ENCODE measurements at places on chromosomes 4 and X.

DNA sequence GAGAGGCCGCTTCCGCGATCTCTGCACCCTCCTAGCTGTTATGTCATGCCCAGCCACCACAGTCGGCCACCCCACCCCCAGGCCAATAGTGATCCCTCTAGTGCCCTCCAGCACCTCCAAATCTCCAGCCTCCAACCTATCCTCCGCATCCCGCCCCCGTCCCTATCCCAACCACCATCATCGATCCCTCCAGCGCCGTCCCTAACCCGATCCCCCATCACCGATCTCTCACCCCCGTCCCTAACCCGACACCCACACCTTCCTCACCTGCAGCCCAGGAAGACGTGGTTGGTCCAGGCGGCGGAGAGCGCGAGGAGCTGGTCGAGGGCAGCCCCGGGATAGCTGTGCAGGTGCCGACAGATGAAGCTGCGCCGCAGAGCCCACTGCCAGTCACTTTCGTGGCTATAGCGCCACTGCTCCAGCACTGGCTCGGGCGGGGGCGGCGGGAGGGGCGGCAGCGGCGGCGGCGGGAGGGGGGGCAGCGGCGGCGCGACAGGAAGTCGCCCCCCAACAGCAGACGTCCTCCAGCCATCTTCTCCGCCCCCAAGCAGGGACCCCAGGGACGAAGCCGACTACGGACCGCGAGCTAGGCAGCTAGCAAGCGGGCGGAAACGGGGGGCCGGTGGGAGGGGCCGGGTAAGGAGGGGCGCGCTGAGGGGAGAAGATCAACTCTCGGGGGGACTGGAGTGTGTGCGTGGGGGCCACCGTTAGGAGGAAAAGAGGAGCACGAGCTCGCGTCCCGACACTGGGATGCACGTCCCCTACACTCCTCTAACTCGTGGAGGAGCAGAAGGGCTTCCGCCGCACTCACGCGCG is 552 bp downstream of the NKRF start:
- no peak for DNase-seq

DNA sequence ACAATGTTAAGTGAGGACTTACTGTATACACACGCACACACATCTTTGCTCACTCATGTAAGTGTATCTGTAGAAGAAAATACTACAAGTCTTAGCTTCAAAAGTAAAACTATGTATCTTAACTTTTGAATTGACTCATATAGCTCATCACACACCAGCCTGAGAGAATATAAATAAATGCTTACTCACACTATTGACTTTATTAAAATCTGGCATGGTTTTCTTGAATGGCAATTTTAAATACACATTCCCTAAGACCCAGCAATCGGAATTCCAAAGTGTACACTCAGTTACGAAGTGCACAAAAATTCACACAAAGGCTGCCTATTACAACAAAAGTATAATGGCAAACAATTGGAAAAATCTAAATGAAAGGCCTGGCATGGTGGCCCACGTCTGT is 2.0 kb downstream of the ERCC6L start:
- no peak for DNase-seq

- DNase-seq, result no peak
Measured at GRCh38 chrX:6803607-6804006, 268.7 kb upstream of the VCX3A start.

DNA sequence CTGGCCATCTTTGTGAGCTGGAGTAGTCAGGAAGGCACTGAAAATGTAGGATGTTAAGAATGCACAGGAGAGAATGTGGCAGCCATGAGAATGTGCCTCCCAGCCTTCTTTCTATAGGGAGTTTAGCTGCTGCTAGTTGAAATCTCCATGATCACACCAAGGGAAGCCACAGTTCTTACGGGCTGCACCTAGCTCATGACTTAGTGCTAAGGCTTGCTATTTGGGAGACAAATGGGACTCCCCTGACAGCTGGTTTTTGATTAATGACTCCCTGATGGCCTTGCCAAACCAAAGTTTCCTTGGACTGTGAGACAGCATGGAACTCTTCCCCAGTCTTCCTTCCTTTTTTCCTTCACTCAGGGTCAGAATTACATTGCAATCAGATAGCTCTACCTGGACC is 9.2 kb downstream of the CTSO start:
- no peak for DNase-seq

DNA sequence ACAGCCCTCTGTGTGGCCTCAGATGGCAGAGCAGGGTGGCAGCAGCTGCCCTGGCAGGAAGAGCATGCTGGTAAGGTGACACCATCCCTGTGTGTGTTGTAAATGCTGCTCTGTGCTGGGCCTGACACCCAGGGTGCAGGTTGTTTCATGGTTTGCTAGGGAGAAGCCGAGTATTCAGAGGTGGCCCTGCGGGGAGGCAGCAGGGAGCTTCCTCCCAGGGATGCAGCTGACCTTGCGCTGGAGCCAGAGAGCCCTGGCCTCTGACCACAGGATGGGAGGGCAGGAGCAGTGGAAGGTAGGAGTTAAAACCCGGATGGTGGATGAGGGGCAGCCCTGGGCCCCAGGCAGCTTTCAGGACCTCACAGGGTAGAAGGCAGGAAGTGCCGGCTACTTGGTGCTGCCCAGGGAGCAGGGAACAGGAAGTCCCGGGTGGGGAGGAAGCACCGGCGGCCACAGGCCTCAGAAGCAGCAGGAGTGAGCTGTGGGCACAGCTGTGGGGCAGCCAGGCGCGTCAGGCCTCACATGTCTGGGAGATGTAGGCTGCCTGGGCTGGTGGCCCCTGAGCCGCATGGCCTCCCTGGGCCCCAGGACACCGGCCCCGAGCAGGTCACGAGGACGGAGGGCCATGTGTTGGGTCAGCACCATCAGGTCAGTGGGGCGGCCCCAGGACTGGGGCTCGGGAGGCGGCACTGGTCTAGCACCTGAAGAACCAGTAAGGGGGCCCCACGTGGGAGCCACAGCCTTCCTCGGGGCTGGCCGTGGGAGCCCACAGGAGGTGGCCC is 19.1 kb downstream of the SH3BP2 start:
- peak; percentile 61 for DNase-seq

GRCh38 chr4:138297743-138298405 is 55.7 kb upstream of the SLC7A11 start:
- no peak for DNase-seq

DNA sequence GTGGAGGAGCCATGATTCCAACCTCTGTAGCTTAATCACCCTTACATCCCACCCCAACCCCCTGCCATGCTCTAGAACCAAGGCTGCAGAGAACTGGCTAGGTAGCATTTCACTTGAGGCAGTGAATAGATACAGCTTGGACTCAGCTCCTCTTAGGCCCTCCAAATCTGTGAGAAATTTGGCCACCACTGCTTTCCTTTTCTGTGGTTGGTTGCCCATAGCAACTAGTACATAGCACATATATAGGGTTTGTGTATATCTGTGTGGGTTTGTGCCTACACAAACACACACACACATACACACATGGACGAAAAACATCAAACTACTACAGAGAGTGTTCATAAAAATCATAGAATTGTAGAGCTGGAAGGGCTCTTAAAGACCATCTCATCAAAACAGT is 52.0 kb upstream of the CCDC160 start:
- no peak for DNase-seq

Measured in kidney epithelial cell (primary cell).